NK-92 treated with Interleukin-12 subunit alpha and Interleukin-12 subunit beta, amount 100 ng/mL, for 24 hours (cell line): ENCODE measurements at places on chromosomes 7 and 10.

DNA sequence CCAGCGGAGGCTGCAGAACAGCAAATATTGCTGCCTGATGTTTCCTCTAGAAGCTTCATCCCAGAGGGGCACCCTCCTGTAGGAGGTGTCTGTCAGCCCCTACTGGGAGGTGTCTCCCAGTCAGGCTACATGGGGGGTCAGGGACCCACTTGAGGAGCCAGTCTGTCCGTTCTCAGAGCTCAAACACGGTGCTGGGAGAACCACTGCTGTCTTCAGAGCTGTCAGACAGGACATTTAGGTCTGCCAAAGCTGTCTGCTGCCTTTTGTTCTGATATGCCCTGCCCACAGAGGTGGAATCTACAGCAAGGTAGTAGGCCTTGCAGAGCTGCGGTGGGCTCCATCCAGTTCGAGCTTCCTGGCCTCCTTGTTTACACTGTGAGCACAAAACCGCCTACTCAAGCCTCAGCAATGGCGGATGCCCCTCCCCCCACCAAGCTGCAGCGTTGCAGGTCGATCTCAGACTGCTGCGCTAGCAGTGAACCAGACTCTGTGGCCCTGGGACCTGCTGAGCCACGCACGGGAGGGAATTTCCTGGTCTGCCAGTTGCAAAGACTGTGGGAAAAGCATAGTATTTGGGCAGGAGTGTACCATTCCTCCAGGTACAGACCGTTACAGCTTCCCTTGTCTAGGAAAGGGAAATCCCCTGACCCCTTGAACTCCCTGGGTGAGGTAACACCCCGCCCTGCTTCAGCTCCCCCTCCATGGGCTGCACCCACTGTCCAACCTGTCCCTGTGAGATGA, 17.7 kb upstream of the MINDY3 start:
- DNase-seq: no peak

DNA sequence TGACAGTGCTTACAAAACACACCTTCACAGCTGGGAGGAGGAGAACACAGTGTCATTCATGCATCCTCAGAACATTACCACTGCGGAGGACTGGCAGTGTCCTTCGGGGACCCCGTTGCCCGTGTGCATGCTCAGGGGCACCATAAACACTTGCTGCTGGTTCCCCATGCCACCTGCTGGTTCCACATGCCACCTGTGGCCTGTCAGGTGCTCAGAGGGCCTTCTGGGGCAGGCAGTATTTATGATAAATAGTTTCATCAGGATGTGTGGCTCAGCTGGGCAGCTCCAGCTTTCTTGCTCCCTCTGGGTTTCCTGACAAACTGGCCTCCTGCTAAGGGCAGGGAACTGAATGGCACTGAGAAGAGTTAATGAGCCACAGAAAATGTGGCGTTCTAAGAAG, 32.1 kb downstream of the CELF2 start:
- no peak for DNase-seq

DNA sequence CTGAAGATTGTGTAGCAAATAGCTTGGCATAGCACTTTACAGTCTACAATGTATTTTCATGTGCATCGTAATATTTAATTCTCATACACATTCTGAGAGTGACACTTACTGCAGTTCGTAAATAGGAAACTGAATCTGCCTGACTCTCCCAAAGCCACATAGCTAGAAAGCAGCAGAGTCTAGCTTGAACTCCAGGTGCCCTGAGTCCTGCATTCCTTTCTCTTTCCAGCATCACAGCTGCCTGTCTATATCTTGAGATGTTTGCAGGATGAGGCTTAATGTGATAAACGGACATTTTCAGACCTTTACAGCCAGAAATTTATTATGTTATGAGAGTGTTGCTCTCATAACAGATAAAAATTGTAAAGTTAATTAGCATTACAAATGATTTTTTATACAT, 132.9 kb upstream of the PLXDC2 start:
- DNase-seq: no peak

- no peak for DNase-seq
Measured at GRCh38 chr7:14407246-14408015, 418.0 kb upstream of the ETV1 start.

- DNase-seq: no peak
Measured at GRCh38 chr7:150732786-150733481, 4.3 kb upstream of the GIMAP5 start.

GRCh38 chr7:30887464-30887872, 24.2 kb upstream of the AQP1 start:
- DNase-seq: no peak

DNA sequence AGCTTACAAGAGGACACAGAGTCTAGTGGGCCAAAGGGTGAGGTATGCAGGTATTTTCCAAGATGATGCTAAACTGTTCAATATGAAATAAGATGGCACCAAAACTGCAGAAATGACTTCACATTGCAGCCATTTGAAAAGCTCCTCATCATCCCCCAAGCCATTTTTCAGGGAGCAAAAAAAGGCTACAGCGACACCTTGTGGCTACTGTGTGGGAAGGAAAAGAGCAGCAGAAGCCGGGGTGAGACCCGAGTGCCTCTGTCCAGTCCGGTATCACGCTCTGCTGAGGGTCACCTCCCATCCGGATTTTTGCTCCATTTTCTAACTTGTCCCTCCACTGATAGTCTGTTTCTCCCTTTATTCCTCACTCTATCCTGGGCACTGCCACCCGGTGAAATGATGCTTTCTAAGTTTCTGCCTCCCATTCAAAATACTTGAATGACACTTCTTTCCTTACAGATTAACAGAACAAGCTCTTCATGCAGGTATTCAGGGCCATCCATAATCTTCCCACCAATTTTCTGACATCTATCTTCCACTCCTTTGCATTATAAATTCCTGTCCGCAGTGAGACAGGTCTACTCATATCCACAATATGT, 220.2 kb downstream of the DGKI start:
- DNase-seq: peak; percentile 25

GRCh38 chr7:75776295-75776971, 4.4 kb upstream of the CCL26 start:
- peak; percentile 66 for DNase-seq

DNA sequence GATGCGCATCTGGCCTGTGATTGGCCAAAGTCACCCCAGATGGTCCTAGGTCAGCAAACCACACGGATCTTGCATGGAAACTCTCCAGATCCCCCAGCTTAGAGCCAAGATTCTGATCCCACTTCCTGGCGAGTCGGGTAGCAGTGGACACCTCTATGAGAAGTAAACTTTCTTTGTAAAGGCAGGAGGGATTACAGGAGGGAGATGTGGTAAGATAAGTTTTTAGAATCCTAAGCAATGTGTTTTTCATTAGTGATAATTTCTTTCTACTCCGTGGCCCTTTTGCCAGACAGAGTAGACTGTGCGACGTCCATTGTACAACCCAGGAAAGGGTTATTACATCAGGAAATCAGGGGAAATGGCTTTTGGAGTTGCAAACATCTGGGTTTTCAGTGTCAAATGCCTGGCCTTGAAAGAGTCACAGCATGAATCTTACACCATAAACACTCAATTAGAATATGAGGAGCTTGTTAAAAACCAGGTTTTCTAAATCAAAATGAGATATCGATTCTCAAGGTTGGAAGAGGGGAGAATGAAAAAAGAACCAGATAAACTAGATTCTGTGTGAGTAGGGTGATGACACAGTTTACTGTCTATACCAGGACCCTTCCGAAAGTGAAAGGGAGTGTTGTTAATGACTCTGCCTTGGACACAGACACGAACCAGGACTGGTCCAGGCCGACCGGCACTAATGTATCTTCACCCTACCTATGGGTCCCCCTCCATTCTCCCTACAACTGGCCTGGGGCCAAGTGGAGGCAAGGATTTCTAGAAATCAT, 61.9 kb upstream of the WAC start:
- no peak for DNase-seq

- no peak for DNase-seq
Measured at GRCh38 chr10:49165821-49166483, 22.2 kb downstream of the TMEM273 start.

DNA sequence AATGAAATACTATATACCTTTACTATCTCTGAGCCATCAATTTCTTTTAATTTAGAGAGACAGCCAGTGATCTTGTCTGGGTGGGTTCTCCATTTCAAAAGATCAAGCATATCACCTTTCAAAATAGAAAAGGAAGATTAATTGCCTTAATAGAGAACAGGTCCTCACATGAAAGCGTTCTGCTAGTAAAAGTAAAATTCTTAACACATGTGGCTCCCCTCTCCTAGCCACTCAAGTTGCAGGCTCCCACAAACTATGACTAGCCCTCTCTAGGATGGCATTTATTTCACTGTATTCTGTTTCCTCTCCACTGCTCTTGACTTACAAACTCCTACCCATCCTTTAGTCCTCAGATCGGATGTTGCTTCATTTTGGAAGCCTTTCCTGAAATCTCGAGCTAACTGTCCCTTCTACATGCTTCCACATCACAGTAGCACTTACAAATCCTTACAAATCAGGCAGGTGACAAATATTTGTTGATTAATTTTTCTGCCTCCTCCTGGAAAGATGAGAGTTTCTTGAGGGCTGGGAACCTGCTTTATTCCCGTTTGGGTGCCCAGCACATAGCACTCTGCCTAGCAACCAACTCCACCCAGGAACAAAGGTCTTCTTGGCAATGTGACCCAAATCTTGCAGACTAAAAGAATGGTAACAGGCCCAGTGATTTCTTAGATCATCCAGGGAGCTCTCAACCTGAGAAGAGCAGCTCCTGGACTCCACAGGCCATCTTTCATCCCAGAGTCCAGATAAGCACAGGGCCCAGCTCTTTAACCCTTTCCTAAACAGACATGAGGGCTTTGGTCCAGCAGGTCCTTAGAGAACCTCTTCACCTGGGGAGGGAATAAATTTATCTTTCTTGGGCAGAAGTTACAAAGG, 310.4 kb upstream of the IMMP2L start:
- no peak for DNase-seq

DNA sequence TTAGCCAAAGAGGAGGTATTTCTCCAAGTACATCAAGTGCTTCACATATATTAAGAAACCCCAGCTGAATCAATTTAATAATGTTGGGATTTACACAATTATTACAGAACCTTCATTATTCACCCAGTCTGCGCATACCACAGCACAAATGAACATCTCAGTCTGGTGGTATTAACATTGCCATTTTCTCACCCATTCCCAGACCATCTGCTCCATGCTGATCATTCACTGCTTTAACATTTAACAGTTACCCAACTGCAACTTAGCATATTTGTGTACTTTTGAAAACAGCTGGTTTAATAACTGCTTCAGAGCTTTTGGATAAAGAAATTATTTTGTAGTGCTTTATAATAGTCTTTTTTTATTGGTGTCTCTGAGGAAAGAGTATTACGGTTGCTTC, 1072.1 kb downstream of the NXPH1 start:
- DNase-seq: no peak
